PC-3 (cell line): ENCODE measurements at places on chromosomes 6 and 20. TPM values are rescaled to one million over a fixed set of nuclear protein-coding genes. Genes with fewer than 3 reads are reported as not detected.
A peak's percentile ranks its signal among the peaks of the same experiment; 100 is the strongest.

The MAN1A1 gene
- total RNA-seq, result 19.0 and 24.6 TPM in 2 replicates

The LHFPL5 gene
- not detected in 2 replicates for total RNA-seq

The C20orf96 gene
- 3.4 and 5.0 TPM in 2 replicates for total RNA-seq

The CLPSL2 gene
- not detected in 2 replicates for total RNA-seq

- no peaks in the 10 kb centered on the region for H3K27me3 ChIP-seq
- H3K27ac ChIP-seq, result no peak overlapping the region
- no peak overlapping the region for H3K4me3 ChIP-seq
- H3K36me3 ChIP-seq, result no peaks in the 10 kb centered on the region
- DNase-seq, result no peak
These were observed 76.1 kb downstream of the HIVEP2 start for GRCh38 chr6:142868917-142869316.

GRCh38 chr6:11675601-11676000, 103.0 kb downstream of the ADTRP start:
- no peaks in the 10 kb centered on the region for H3K27me3 ChIP-seq
- H3K4me3 ChIP-seq, result no peak overlapping the region
- H3K4me1 ChIP-seq, result no peaks in the 10 kb centered on the region
- H3K27ac ChIP-seq, result no peak overlapping the region
- H3K36me3 ChIP-seq, result no peaks in the 10 kb centered on the region
- peak; percentile 28 for DNase-seq

The SAMD5 gene
- 1.2 and 1.8 TPM in 2 replicates for total RNA-seq

DNA sequence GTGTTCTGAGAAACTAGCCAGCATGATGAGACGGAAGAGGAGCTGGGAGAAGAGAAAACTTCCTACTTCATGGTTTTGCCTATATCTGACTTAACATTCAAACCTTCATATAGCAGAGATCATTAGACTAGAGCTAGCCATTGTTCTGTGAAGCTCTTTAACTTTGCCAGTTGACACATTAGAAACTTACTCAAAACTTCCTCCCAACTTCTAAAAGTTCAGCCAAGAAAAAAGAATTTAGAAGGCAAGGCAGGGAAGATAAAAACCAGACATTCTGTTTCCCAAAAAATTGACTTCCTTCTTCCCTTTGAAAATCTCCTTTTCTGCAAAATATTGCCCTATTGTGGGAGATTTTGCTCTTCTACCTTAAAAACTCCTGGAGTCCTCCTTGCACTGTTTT, 134.8 kb upstream of the UST start:
- DNase-seq, result no peak
- H3K4me3 ChIP-seq, result no peak overlapping the region
- no peaks in the 10 kb centered on the region for H3K27me3 ChIP-seq
- no peaks in the 10 kb centered on the region for H3K4me1 ChIP-seq
- H3K27ac ChIP-seq, result no peak overlapping the region
- no peaks in the 10 kb centered on the region for H3K36me3 ChIP-seq

- H3K4me3 ChIP-seq, result peak overlapping the region; percentile 73
- peaks cover 50% of the 10 kb centered on the region for H3K4me1 ChIP-seq
- peak overlapping the region; percentile 86 for H3K27ac ChIP-seq
- DNase-seq, result no peak
- H3K27me3 ChIP-seq, result no peaks in the 10 kb centered on the region
- H3K36me3 ChIP-seq, result no peaks in the 10 kb centered on the region
These were observed 1.3 kb upstream of the ASXL1 start for GRCh38 chr20:32356622-32357374.

GRCh38 chr6:116328528-116328903, 42.2 kb upstream of the DSE start:
- no peaks in the 10 kb centered on the region for H3K4me1 ChIP-seq
- DNase-seq, result no peak
- H3K4me3 ChIP-seq, result no peak overlapping the region
- no peaks in the 10 kb centered on the region for H3K36me3 ChIP-seq
- H3K27ac ChIP-seq, result no peak overlapping the region

DNA sequence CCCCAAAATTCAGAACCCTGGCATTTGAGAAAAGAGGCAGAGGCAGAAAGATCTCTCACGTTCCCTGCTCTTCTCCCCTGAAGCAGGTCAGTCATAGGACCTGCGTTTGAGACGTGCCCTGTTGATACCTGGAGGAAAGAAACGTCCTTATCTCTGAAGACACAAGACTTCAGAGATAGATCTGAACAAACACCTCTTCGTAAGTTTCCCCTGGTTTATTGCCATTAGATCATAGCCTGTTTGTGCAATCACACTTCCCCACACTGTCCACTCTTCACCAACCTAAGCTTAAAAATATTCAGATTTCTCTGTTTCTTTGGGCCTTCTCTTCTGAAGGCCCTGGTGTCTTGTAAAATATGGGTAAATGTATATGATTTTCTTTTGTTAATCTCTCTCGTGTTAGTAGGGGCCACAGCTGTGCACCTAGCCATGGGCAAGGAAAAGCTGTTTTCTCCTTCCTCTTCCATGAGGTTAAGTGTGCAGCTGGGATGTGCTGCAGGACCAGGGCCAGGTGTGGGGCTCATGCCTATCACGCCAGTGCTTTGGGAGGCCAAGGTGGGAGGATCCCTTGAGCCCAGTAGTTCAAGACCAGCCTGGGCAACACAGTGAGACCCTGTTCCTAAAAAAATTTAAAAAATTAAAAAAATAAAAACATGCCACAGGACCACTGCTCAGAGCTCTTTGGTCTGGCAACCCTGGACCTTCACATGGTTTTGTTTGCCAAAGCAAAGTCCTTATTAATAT, 4.7 kb upstream of the SLC22A2 start:
- no peaks in the 10 kb centered on the region for H3K27me3 ChIP-seq
- no peak for DNase-seq
- H3K4me1 ChIP-seq, result peaks cover 8% of the 10 kb centered on the region; the same call in 1 of the 2 replicates

DNA sequence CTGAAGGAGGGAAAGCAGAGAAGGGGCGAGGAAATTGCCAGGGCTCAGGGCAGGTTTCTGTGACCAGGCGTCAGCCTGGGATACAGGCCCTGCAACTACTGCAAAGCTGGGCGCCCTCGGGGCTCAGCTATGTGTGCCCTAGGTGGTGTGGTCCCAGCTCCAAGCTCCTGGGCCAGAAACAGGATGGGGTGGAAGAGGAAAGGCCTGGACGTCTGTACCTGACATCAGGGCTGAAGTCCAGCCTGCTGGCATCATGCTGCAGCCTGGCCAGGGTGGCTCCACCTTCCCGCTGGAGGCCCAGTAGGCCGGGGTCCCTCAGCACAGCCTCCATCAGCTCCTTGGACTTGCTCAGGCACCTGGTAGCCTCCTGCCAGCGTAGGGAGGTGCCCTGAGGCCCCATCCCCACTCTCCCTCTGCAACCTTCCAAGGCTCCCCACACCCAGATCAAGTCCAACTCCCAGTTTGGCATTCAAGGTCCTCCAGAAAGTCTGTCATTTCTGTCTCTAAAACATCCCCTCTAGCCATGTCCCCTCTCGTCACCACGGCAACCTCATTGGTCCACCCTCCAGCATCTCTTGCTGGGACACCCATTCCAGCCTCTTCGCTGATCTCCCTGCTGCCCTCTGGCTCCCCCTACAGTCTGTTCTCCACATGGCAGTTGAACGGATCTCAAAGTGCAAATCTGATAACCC, 38.2 kb downstream of the KIAA1755 start:
- peaks cover 28% of the 10 kb centered on the region for H3K4me1 ChIP-seq
- H3K27ac ChIP-seq, result no peak overlapping the region
- peak; percentile 83 for DNase-seq
- H3K27me3 ChIP-seq, result no peaks in the 10 kb centered on the region
- no peaks in the 10 kb centered on the region for H3K36me3 ChIP-seq

DNA sequence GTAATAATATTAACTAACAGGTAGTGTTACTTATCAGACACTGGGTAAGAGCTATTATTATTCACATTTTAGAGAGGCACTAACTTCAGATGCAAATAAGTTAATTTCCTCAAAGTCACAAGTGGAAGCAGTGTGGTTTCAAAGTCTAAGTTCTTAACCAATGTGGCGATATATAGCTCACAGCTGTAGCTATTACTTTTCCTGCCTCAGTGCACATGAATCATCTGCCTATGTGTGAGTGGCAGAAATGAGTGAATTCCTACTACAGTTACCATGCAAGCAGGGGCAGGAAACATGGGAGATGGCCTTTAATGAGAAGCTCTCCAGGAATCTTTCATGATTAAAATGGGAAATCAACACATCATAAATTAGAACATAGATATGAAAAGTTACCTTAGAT, 126.2 kb upstream of the EYA4 start:
- H3K4me3 ChIP-seq, result no peak overlapping the region
- no peaks in the 10 kb centered on the region; the same call in 1 of the 2 replicates for H3K36me3 ChIP-seq
- DNase-seq, result no peak
- no peaks in the 10 kb centered on the region for H3K4me1 ChIP-seq

The TGM3 gene
- not detected in 2 replicates for total RNA-seq

The NKX2-2 gene
- total RNA-seq, result not detected in 2 replicates

The MTRF1L gene
- total RNA-seq, result 12.7 and 19.1 TPM in 2 replicates

DNA sequence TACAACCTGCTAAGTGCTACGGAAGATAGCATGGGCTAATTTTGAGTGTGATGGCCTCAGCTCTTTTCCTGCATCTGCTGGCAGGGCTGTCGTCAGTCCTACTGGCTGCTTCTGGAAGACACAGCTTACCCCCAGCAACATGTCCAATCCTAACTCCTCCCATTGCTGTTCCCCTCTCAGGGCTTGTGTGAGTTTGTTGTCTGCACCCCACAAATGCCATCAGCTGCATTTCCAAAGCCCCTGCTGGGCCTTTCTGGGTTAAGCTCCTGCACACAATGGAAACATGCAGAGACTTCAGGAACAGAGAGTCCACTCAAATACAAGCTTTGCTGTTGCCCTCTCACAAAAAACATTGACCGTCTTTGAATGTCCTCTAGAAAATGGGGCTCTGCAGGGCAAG, 84.7 kb downstream of the RNF182 start:
- peaks cover 6% of the 10 kb centered on the region; the same call in 1 of the 2 replicates for H3K4me1 ChIP-seq
- H3K27ac ChIP-seq, result no peak overlapping the region
- H3K36me3 ChIP-seq, result no peaks in the 10 kb centered on the region
- no peak for DNase-seq
- H3K4me3 ChIP-seq, result no peak overlapping the region

The LY6G5C gene
- 1.6 and 1.8 TPM in 2 replicates for total RNA-seq

The PTCHD4 gene
- not detected in 2 replicates for total RNA-seq

- 0 out of 2 replicates have a peak, but pooled peaks cover 15% of the 10 kb centered on the region for H3K27me3 ChIP-seq
- no peaks in the 10 kb centered on the region for H3K4me1 ChIP-seq
- no peaks in the 10 kb centered on the region for H3K36me3 ChIP-seq
- H3K27ac ChIP-seq, result no peak overlapping the region
These were observed 30.5 kb downstream of the CNR1 start for GRCh38 chr6:88135578-88136114.

The SMPDL3A gene
- total RNA-seq, result 2.7 and 4.6 TPM in 2 replicates

- H3K27me3 ChIP-seq, result no peaks in the 10 kb centered on the region
- no peak overlapping the region for H3K4me3 ChIP-seq
- H3K36me3 ChIP-seq, result no peaks in the 10 kb centered on the region; the same call in 1 of the 2 replicates
- no peak overlapping the region for H3K27ac ChIP-seq
These were observed 115.7 kb downstream of the AIG1 start for GRCh38 chr6:143176090-143177021.

GRCh38 chr20:3818155-3819151, 1.9 kb upstream of the AP5S1 start:
- no peak overlapping the region for H3K4me3 ChIP-seq
- peak overlapping the region; percentile 41 for H3K27ac ChIP-seq
- H3K36me3 ChIP-seq, result peaks cover 11% of the 10 kb centered on the region; the same call in 1 of the 2 replicates
- H3K27me3 ChIP-seq, result no peaks in the 10 kb centered on the region
- peak; percentile 93 for DNase-seq
- H3K4me1 ChIP-seq, result peaks cover 29% of the 10 kb centered on the region

The TFAP2C gene
- total RNA-seq, result 36.3 and 37.6 TPM in 2 replicates

DNA sequence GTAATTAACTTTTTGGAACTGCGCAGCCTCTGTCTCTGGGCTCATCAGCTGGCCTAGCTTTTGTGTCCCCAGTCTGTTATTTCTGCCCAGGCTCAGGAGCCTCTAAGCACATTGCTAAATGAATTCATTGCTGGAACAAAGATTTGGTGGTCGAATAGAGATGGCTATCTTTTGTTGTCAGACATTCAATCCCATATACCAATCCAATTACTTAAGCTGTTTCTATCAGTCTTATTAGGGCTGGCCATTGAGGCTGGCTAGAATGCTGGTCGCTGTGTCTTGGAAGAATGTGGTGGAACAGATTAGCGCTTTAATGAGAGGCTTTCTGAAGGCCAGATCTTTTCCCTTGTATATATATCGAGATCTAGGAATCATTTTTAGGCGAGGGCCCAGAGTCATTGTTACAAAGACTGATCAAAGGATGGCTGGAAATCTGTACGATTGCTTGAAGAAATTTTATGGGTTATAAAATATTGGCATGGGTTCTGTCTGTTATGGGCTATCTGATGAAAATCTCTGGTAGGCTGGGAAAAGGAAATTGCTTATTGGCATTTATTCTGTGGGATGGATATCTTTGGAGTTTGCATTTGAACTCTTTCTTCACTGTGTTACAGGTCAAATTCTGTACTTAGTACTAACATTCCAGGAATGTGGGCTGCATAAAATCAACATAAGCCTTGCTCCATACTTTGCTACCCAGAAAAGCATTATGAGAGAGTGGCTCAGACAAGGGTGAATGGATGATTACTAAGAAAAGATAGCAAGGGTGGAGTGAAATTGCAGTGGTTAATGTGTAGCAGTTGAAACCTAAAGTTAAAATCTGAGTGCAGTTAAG, 34.8 kb upstream of the JAG1 start:
- H3K36me3 ChIP-seq, result no peaks in the 10 kb centered on the region
- no peak overlapping the region for H3K4me3 ChIP-seq
- DNase-seq, result peak; percentile 92
- H3K4me1 ChIP-seq, result peaks cover 52% of the 10 kb centered on the region

GRCh38 chr6:163646866-163647265, 232.3 kb downstream of the QKI start:
- no peaks in the 10 kb centered on the region for H3K36me3 ChIP-seq
- H3K27ac ChIP-seq, result no peak overlapping the region
- H3K4me1 ChIP-seq, result no peaks in the 10 kb centered on the region

- no peaks in the 10 kb centered on the region for H3K27me3 ChIP-seq
- H3K36me3 ChIP-seq, result peaks cover 7% of the 10 kb centered on the region; the same call in 1 of the 2 replicates
- no peak for DNase-seq
- H3K4me1 ChIP-seq, result no peaks in the 10 kb centered on the region
- no peak overlapping the region for H3K4me3 ChIP-seq
These were observed 90.0 kb downstream of the ATP9A start for GRCh38 chr20:51678026-51678697.

- H3K27me3 ChIP-seq, result no peaks in the 10 kb centered on the region
- no peak for DNase-seq
- no peak overlapping the region for H3K4me3 ChIP-seq
- no peaks in the 10 kb centered on the region for H3K36me3 ChIP-seq
- no peak overlapping the region for H3K27ac ChIP-seq
- H3K4me1 ChIP-seq, result no peaks in the 10 kb centered on the region
These were observed 128.1 kb downstream of the OPRM1 start for GRCh38 chr6:154167126-154167525.

The UBE2C gene
- 251 and 304 TPM in 2 replicates for total RNA-seq

GRCh38 chr6:21128601-21129000, 464.9 kb upstream of the SOX4 start:
- no peak overlapping the region for H3K27ac ChIP-seq
- H3K4me3 ChIP-seq, result no peak overlapping the region
- no peak for DNase-seq
- H3K4me1 ChIP-seq, result no peaks in the 10 kb centered on the region
- H3K36me3 ChIP-seq, result no peaks in the 10 kb centered on the region
- H3K27me3 ChIP-seq, result no peaks in the 10 kb centered on the region

The LKAAEAR1 gene
- total RNA-seq, result 0.98 and 1.1 TPM in 2 replicates

The VGLL2 gene
- total RNA-seq, result not detected in 2 replicates
